ENCODE measurements at places on chromosomes 2 and 18. TPM values are rescaled to one million over a fixed set of nuclear protein-coding genes. Genes with fewer than 3 reads are reported as not detected.

DNA sequence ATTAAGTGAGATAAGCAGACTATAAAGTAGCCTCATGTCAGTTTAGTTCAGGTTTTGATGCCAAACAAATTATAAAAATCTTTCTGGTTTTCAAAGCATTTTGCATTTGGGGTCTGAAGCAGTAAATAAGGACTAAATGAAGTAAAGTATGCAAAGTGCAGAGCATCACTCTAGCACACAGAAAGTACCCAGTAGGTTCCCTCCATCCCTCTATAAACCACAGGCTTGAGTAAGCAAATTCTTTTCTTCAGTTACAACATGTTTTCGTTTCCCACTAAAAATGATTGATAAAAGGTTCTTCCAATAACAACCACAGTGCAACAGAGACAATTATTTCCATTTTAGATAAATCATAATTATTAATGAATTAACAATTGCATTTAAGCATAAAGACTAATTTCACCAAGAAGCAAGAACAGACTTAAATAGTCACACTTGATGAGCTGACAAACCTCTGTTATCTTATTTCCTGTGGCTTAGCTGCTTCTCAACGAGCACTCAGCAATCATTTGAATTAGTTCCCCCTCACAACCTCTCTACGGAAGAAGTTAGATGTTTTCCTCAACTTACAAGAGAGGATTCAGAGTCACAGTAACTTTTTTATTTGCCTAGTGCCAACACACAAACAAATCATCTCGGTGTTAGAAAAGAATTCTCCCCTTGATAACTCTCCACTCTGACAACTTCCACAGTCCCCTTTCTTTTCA is 249.8 kb downstream of the NBAS start:
- no peaks in the 10 kb centered on the region for H3K4me1 ChIP-seq
- no peak overlapping the region for H3K4me3 ChIP-seq
- no peaks in the 10 kb centered on the region for H3K27me3 ChIP-seq
- DNase-seq, result no peak

- no peaks in the 10 kb centered on the region for H3K36me3 ChIP-seq
- H3K27ac ChIP-seq, result no peak overlapping the region
- DNase-seq, result no peak
- H3K4me3 ChIP-seq, result no peak overlapping the region
- no peaks in the 10 kb centered on the region for H3K27me3 ChIP-seq
Measured at GRCh38 chr2:15480552-15480951, 80.6 kb downstream of the NBAS start.

DNA sequence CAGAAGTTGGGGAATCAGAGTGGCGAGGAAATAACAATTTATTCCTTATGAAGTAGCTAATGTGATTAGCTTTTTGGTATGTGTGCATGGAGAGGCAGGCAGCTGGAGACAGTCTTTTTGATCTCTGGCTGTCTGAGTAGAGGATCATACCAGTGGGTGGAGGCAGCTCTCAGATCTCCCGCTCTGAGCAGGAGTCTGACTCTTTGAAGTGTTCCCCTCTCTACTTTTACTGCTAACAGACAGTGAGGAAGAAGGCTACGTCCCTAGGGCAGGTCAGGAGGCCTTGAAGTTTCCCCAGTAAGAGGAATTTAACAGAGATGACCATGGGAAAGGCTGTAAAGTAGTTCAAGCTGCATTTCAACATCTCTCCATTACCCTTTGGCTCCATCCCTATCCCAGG is 111.9 kb upstream of the REG3A start:
- H3K4me3 ChIP-seq, result no peak overlapping the region
- no peaks in the 10 kb centered on the region for H3K4me1 ChIP-seq
- H3K27me3 ChIP-seq, result no peaks in the 10 kb centered on the region
- no peak for DNase-seq
- H3K36me3 ChIP-seq, result no peaks in the 10 kb centered on the region
- no peak overlapping the region for H3K27ac ChIP-seq

- no peak for DNase-seq
- H3K27ac ChIP-seq, result no peak overlapping the region
- H3K36me3 ChIP-seq, result no peaks in the 10 kb centered on the region
- H3K27me3 ChIP-seq, result no peaks in the 10 kb centered on the region
- H3K4me3 ChIP-seq, result no peak overlapping the region
Measured at GRCh38 chr18:23194155-23194996, 59.1 kb downstream of the CABLES1 start.

- H3K4me1 ChIP-seq, result no peaks in the 10 kb centered on the region
- no peak for DNase-seq
- no peak overlapping the region for H3K27ac ChIP-seq
- no peak overlapping the region for H3K4me3 ChIP-seq
Measured at GRCh38 chr2:85655961-85656417, 12.0 kb downstream of the SFTPB start.

DNA sequence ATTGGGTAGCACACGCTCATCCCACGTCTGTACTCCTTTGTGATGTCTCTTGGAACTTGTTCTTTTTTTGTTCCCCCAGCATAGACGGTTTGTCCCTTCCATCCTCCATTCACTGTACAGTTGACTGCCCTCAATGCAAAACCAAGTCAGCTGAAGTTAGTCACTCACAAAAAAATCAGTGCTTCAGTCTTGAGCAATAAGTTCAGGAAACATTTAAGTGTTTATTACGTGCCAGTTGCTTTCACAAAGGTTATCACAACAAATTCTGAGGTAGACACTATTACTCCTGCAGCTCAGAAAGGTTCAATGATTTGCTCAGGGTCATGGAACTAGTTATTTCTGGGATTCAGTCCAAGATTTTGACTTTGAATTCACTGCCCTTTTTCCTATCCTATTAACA is 102.2 kb downstream of the PDE1A start:
- no peak overlapping the region for H3K4me3 ChIP-seq
- no peaks in the 10 kb centered on the region for H3K4me1 ChIP-seq
- H3K36me3 ChIP-seq, result no peaks in the 10 kb centered on the region
- H3K27ac ChIP-seq, result no peak overlapping the region
- H3K27me3 ChIP-seq, result no peaks in the 10 kb centered on the region
- no peak for DNase-seq

DNA sequence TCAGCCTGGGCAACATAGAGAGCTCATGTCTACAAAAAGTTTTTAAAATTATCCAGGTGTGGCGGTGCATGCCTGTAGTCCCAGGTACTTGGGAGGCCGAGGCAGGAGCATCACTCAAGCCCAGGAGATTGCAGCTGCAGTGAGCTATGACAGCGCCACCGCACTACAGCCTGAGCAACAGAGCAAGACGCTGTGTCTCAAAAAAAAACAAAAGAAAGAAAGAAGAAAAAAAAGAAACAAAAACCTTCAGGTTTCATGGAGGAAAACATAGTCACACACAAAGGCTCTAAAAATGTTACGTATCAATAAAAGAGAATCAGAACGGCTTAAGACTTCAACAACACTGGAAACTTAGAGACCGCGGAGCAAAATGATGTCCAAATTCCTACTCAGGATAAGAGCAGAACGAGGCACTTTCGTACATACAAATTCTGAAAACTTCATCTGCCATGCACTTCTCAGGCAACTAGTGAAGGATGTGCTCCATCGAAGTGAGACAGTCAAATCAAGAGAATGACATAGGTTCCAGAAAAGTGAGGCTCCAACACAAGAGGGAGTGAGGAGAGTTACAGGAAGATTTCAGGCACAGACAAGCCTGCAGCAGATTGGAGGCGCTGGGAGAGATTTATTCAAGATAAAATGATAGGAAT is 4.4 kb downstream of the HDLBP start:
- H3K27ac ChIP-seq, result no peak overlapping the region
- no peaks in the 10 kb centered on the region for H3K27me3 ChIP-seq
- DNase-seq, result no peak

DNA sequence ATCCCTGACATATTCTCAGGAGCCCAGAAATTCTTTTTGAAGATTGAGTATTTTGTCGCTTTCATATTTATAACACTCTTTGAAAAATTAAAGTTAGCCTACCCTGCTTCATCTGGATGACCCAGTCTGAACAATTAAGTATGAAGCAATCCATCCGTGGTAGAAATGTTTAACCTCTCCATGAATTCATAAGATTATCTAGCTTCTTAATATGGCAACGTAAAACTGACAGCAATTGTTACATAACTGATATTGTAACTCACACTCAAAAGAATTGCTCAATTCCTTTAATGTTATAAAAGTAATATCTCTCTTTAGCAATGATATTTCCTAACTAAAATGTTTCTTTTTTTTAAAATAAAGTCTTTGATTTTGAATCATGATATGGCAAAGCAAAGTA is 7.2 kb upstream of the ABCA12 start:
- DNase-seq, result no peak
- no peak overlapping the region for H3K4me3 ChIP-seq
- no peaks in the 10 kb centered on the region for H3K4me1 ChIP-seq
- no peaks in the 10 kb centered on the region for H3K27me3 ChIP-seq
- H3K36me3 ChIP-seq, result no peaks in the 10 kb centered on the region

DNA sequence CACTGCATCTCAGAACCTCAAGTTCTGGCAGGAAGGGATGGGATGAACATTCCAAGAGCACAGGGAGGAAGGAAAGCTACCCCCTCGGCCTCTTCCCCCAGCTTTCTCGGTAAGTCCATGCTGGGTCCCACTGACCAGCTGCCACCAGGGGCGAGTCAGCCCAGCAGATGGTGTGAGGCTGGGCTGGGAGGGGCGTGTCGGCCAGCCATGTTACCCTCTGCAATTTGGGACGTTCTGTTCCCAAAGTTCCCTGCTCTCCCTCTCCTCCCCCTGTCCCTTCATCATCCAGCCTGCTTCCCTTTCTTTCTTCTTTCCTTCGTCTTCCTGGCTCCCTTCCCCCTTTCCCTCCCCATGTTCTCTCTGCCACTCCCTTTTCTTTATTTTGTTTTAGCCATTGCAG is 74.3 kb upstream of the TNP1 start:
- H3K4me3 ChIP-seq, result no peak overlapping the region
- DNase-seq, result no peak
- H3K27me3 ChIP-seq, result no peaks in the 10 kb centered on the region
- no peaks in the 10 kb centered on the region for H3K4me1 ChIP-seq
- no peaks in the 10 kb centered on the region for H3K36me3 ChIP-seq

- H3K36me3 ChIP-seq, result no peaks in the 10 kb centered on the region
- H3K27ac ChIP-seq, result no peak overlapping the region
- no peak for DNase-seq
- no peaks in the 10 kb centered on the region for H3K4me1 ChIP-seq
- no peak overlapping the region for H3K4me3 ChIP-seq
Measured at GRCh38 chr2:195117011-195117410, 540.0 kb upstream of the SLC39A10 start.

DNA sequence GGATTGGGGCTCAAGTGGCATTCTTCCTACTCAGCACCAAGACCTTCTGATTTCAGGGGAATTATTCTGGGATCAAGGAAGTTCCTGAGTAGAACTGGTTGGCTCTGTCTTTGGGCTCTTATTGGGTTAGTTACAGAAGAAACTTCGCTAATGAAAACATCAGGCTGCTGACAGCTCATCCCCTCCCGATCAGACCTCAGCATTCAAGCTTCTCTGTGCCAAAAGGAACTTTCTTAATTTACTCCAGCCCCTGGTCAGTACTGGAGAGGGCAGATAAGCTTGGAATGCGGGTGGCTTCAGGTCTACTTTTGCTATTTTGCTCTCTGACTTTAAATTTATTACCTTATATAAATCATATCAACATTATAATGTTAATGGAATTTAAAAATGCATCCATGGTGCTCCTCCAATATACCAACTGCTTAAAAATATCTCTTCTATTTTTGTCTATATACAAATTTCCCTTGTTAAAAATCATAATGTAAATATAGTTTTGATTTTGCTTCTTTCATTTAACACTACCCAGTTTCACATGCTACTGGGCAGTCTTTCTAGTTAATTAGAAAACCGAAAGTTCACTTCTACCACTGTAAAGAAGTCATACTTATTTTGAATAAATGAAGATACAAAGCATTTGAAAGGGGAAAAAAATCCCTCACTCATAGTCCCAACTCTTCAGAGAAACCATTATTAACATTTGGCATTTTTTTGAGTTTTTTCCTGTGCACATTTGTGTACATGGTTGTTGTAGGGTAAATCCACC is 34.4 kb downstream of the PCARE start:
- H3K4me3 ChIP-seq, result no peak overlapping the region
- no peaks in the 10 kb centered on the region for H3K4me1 ChIP-seq
- no peaks in the 10 kb centered on the region for H3K27me3 ChIP-seq
- no peak for DNase-seq

- DNase-seq, result no peak
- no peak overlapping the region for H3K27ac ChIP-seq
- H3K27me3 ChIP-seq, result no peaks in the 10 kb centered on the region
- no peak overlapping the region for H3K4me3 ChIP-seq
Measured at GRCh38 chr2:32229635-32230034, 35.1 kb downstream of the NLRC4 start.

Gene SLC5A6
- total RNA-seq, result 15.3 TPM

Gene HAUS1
- 4.6 TPM for total RNA-seq

Gene RAB6C
- total RNA-seq, result 0.09 TPM

Gene EVA1A
- total RNA-seq, result 18.3 TPM

Gene PROM2
- 13.0 TPM for total RNA-seq

Gene IL36G
- not detected for total RNA-seq

All from pancreas (tissue), 10 donors.